ENCODE measurements at places on chromosomes 12 and 14.

GRCh38 chr12:56046027-56046780 is 4.5 kb downstream of the RPS26 start:
- DNase-seq: no peak

DNA sequence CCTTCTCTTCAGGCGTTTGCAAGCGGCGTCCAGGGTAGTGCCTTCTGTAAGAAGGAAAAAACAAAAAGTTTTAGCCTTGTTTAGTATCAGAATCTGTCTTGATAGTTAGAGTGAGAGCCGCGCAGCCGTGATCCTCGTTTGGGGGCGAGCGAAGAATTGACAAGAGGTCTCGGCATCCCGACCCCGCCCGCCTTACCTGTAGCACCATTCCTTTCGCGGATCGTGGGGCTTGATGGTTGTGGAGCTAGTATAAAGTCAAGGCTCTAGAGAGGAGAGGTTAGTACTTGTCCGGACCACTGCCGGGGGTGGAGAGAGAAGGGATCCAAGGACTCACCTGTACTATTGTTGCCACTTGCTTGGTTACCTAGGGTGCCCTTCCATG is 494 bp downstream of the TMTC3 start:
- DNase-seq: peak; percentile 2

- DNase-seq: no peak
Observed at GRCh38 chr14:31084385-31084784, 58.2 kb upstream of the STRN3 start.

GRCh38 chr12:42539696-42540095 is 49.9 kb downstream of the PRICKLE1 start:
- no peak for DNase-seq

DNA sequence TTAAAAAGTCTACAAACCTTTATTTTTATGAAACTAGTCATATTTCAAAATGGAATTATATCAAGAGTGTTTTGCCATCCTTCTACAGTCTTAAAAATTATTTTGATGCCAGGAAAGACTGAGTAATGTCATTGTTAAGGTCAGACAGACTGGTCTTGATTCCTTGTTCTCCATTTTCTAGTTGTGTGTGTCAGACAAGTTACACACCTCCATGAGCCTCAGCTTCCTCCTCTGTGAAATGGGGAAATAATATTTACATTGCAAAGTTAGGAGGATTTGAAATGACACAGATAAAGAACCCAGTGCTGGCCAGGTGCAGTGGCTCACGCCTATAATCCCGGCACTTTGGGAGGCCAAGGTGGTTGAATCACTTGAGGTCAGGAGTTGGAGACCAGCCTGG is 47.4 kb upstream of the ELK3 start:
- no peak for DNase-seq

DNA sequence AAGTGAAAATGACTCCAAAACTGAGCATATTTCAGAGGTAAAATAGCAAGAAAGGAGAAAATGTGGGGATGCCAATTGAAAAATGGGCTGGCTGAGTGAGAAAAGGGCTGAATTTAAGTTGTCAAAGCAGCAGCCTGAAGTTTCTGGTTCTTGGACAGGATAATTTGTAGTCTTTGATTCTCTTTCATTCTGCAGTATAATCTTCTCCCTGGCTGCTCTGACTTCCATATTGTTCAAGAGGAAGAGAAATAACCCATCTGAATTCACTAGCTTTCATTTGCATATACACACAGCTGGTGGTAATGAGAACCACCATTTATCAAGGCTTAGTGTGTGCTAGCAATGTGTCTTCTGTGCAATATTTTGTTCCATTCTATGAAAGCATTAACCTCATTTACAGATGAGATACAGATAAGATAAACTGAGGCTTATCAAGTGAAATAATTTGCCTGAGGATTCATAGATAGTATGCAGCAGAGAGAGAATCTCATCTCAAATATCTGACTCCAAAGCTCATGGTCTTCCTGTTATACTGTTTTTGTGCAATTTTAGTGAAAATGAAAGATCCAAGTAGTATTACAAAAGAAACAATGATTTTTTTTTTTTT is 184.2 kb downstream of the TMTC2 start:
- no peak for DNase-seq

GRCh38 chr14:91364524-91365270 is 52.9 kb downstream of the CCDC88C start:
- DNase-seq: no peak

DNA sequence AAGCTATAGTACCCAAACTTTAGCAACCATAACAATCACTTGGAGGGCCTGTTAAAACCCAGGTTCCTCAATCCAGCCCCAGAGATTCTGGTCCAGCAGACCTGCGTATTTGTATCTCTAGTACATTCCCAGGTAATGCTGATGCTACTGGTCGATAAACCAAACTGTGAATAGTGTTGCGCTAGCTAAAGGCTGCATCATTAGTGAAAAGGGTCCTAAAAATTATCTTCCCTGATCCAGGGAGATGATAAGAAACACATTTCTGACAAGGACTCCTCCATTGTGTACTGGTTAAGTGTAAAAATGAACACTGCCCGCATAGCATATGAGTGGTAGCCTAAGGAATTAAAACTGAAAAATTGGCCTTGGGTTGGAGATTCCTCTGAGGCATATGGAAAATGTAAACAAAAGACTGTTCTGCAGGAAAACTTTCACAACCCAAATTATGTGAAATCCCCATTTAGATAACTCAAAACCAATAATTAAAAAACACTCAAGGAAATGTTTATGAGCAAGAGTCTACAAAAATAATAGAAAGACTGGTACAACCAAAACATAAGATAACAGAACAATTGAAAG is 322.7 kb downstream of the CEP128 start:
- DNase-seq: no peak

- DNase-seq: no peak
Observed at GRCh38 chr14:63852271-63852816, 460 bp upstream of the SYNE2 start.

- no peak for DNase-seq
Observed at GRCh38 chr12:51889216-51890132, 1.6 kb downstream of the ANKRD33 start.

DNA sequence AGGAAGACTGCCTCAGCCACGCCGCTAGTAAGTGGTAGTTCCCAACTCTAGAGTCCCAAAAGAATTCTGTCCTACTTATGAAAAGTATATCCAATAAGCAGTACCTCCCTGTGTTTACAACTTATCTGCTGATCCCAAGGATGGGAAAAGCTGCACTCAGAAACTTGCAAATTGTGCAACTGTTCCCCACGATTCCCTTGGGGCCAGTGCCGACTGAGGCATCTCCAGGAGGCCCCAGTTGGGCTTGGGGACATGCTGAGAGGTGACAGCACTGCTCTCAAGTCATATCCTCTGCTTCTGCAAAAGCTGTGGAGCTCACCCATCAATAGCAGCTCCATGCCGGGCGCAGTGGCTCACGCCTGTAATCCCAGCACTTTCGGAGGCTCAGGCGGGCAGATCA is 23.7 kb downstream of the SPRING1 start:
- no peak for DNase-seq

DNA sequence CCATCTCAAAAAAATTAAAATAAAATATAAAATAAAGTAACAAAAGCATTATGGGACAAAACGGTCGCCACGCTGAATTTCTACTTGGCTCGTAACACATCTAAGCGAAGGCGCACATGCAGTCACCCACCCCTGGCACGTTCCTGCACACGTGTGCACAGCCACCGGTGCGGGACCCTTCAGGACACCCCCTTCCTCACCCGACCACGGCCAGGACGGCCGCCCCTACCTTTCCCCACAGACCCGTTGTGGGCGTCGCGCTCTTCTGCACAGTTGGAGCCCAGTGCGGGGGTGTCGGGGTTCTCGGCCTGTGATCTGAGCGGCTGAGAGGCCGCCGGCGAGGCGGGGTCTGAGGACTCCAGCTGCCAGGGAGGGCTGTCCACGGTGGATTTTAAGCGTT is 44.4 kb upstream of the GPR68 start:
- DNase-seq: no peak

- no peak for DNase-seq
Observed at GRCh38 chr12:51972849-51973273, 21.4 kb downstream of the ACVR1B start.

DNA sequence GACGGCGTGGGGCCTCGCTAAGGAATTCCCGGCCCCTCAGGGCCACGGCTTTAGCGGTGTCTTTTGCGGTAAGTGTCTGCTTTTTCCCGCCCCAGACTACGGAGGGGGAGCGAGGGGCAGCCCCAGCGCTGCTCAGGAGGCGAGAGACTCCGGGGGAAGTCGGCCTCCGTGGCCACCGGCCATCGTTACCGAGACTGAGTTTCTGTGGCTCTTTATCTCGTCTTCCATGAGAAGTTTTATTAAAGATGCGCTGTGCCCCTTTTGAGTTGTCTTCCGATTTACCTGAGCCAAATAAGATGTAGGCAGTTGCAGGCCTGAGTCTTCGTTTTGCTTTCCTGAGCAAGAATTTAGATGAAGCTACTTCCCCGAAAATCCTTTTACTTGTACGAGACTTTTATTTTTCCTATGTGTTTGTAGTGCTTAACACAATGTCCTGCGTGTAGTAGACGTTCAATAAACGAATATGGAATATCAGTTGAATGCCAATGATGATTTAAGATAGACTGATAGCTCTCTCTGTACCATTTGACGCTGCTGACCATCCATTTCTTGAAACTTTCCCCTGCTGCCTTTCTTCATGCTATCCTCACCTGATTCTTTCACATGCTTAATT is 462 bp downstream of the SRP54 start:
- no peak for DNase-seq

- peak; percentile 34 for DNase-seq
Observed at GRCh38 chr12:50055831-50056638, 1.4 kb upstream of the ASIC1 start.

GRCh38 chr14:95046711-95047681 is 110.3 kb downstream of the DICER1 start:
- no peak for DNase-seq

DNA sequence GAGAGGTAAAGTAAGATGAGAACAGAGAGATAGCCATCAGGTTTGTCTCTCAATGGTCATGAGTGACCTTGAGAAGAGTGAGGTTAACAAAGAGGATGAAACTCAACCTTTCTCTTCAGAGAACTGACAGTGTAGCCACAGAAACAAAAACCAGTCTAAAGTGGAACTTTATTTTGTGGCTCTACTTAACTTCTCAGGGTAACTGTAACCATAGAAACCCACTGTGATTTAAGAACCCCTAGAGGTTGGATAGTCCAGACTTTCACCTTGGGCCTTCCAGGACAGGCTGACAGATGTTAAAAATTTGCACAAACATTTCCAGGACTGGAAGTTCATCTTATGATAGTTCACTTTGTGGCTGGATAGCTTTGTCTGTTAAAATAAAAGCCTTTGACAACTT is 48.5 kb downstream of the ATP23 start:
- no peak for DNase-seq

DNA sequence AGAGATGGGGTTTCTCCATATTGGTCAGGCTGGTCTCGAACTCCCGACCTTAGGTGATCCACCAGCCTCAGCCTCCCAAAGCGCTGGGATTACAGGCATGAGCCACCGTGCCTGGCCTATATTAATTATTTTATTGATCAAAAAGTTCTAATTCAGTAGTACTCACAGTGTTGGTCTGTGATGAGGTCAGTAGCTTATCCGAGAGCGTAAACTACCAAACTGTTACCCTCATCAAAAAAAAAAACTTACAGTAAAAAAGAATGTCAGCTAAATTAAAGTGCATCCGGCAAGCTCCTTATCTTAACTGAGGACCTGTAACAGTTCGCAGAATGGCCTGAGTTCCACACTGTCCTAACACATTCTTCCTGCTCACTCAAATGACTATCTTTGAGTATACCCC is 228.2 kb downstream of the SOX5 start:
- no peak for DNase-seq

DNA sequence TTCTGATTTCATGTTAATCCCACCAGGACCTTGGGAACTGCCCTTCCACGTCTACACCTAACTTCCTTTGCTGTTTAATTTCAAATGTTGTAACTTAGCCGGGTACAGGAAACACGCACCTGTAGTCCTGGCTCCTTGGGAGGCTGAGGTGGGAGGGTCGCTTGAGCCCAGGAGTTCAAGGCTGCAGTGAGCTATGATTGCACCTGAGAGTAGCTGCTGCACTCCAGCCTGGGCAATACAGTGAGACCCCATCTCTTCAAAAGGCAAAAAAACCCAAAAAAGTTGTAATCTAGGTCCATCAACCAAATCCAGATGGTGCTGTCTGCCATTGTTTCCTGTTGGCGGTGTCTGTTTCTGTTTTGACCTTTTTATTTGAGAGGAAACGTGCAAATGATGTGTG is 14.5 kb downstream of the BCL7A start:
- DNase-seq: no peak

GRCh38 chr14:100399052-100399849 is 76.1 kb downstream of the SLC25A47 start:
- DNase-seq: no peak

GRCh38 chr12:77023501-77023900 is 41.9 kb downstream of the E2F7 start:
- DNase-seq: no peak

GRCh38 chr14:24266344-24267244 is 3.6 kb upstream of the TGM1 start:
- no peak for DNase-seq

- no peak for DNase-seq
Observed at GRCh38 chr12:41576925-41577324, 388.8 kb downstream of the PDZRN4 start.

GRCh38 chr14:103057028-103057371 is 349 bp downstream of the CDC42BPB start:
- no peak for DNase-seq

DNA sequence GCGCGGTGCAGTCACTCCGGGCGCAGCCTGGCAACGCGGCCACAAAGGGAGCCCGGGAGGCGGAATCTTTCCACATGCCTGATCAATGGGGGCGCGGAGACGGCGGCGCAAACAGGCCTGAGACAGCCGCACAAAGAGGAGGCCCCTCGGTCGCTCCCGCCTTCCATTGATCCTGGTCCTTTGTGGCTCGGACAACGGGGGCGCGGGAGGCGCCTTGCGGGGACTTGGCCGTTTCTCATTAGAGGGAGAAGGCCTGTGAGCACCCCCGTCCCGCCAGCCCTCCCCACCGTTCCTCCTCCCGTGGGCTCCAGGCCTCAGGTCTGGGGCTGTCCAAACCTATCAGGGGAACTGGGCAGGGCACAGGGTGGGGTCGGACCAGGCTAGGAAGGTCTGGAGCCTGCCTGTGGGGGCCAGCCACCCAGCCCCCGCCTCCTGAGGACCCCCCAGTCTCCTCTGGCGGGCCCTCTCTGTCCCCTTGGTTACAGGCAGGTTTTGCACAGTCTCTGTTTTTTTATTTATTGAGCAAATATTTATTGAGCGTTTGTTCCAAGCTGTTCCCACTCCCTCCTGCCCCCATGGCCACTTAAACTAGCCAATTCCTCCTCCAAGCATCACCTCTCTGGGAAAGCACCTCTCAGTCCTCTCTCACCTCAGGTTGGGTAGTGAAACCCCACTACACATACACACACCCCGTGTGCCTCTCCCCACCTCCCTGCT is 29.0 kb upstream of the MSI1 start:
- DNase-seq: no peak

GRCh38 chr12:23555825-23556207 is 393.7 kb downstream of the SOX5 start:
- no peak for DNase-seq

GRCh38 chr14:76123426-76124225 is 28.1 kb upstream of the GPATCH2L start:
- DNase-seq: no peak

- DNase-seq: no peak
Observed at GRCh38 chr14:43479596-43480195, 1027.4 kb downstream of the FSCB start.
